ENCODE measurements at places on chromosomes 1 and 21. TPM values are rescaled to one million over a fixed set of nuclear protein-coding genes. Genes with fewer than 3 reads are reported as not detected.

NES gene
- 38.2 TPM for total RNA-seq

WNT4 gene
- not detected for total RNA-seq

LPAR3 gene
- total RNA-seq = not detected

DNA sequence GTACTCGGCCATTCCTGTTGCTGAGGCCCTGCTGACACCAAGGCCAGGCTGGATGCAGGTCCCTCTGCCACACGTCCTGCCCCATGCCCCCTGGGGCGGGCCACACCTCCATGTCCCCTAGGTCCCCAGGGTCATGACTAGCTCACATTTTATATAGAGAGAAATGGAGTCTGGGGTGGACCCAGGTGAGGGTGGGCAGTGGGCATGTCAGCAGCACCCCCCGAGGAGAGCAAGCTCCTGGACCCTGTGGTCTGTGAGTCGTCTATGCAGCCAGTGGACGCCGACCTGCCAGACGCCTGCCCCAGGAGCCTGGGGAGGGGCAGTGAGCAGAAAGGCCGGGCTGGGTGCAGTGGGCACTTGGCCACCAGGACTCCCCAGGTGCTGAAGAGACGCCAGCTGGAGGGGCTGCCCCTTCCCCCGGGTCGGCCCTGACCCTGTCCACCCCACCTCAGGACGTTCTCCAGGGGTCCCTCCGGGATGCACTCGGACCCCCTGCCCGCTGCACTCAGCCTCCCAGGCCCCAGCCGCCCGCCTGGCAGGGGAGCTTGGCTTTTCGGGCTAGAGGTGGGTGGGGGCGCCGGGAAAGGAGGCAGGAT lies 15.9 kb downstream of the SAMD11 start:
- DNase-seq = no peak

GRCh38 chr21:42787613-42788012 lies 91.7 kb downstream of the WDR4 start:
- no peak for DNase-seq

OPTC gene
- not detected for total RNA-seq

DNA sequence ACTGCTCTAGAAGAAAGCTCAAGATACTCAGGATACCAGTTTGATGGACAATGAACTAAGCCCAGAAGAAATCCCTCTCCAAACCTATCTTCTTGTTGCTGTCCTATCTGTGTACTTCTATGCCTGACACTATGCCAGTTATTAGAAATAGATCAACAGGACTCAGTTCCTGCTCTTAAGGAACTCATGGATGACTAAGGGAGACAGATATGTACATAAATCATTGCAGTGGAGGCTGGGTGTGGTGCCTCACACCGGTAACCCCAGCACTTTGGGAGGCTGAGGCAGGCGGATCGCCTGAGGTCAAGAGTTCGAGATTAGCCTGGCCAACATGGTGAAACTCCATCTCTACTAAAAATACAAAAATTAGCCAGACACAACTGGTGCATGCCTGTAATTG lies 42.4 kb upstream of the AK4 start:
- DNase-seq = no peak

- DNase-seq = no peak
Measured at GRCh38 chr1:39081271-39082009, 55.3 kb downstream of the NDUFS5 start.

DNA sequence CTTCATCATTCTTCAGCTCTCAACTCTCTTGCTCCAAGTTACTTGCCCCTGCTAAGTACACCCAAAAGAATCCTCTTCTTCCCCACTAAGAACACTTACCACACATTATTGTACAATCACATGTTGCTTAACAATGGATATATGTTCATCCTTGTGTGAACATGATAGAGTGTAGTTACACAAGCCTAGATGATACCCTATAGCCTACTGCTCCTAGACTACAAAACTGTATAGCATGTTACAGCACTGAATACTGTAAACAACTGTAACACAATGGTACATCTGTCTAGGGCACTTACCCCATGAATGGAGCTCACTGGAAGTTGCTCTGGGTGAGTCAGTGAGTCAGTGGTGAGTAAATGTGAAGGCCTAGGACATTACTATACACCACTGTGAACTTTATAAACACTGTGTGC lies 77.4 kb downstream of the RERE start:
- DNase-seq = no peak

DNA sequence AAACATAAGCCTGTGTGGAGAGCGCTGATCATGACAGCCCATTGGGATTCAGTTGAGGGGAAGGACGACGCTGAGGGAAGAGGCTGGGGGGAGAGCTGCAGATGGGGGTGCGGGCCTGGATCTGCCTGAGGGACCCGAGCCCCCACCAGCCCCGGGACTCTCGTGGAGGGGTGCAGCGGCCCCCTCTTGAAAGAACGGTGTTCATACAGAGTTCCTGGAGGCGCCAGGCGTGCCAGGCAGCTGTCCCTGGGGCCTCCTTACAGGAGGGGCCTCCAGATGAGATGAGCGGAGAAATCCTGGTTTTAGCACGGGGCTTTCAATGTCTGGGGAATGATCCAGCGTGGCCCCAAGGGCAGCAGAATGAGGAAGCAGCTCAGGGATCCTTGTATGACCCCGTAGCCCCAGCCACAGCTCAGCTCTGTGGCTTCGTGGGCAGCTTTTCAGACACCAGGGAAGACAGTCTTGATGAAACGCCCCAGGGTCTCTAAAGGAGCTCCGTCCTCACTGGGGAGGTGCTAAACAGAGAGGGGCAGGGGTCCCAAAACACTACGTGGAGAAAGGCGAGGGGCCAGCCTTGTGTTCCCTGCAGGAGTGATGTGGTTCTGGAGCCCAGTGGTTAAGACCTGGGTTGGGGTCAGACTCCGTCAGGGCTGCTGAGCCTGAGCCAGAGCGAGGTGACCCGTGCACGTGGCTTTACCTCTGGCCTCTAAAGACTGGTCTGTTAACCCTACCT lies 7.2 kb upstream of the DSCAM start:
- DNase-seq = no peak

TRIM58 gene
- total RNA-seq = 0.26 TPM

GRCh38 chr1:53069663-53070327 lies 7.8 kb downstream of the PODN start:
- DNase-seq = no peak

GSTM5 gene
- total RNA-seq = 0.87 TPM

Data from gastrocnemius medialis (tissue), 4 donors.